ENCODE measurements at places on chromosomes 12 and 14. TPM values are rescaled to one million over a fixed set of nuclear protein-coding genes. Genes with fewer than 3 reads are reported as not detected.

Gene IAPP
- not detected for total RNA-seq

Gene GATC
- 15.5 TPM for total RNA-seq

Gene FZD10
- total RNA-seq: 0.19 TPM

Gene WNT5B
- 13.4 TPM for total RNA-seq

Gene KCNJ8
- total RNA-seq: 1.5 TPM

Gene SLCO1B1
- not detected for total RNA-seq

Gene NFYB
- total RNA-seq: 43.9 TPM

Gene SVOP
- total RNA-seq: not detected

Gene PPP1R1A
- 0.54 TPM for total RNA-seq

Gene TSPAN11
- 0.44 TPM for total RNA-seq

Gene FOXG1
- 0.05 TPM for total RNA-seq

Gene SSPN
- total RNA-seq: 7.2 TPM

Gene CLEC4A
- total RNA-seq: 0.20 TPM

Gene COL2A1
- total RNA-seq: not detected

Gene PRPH
- 0.73 TPM for total RNA-seq

Gene SERPINA12
- total RNA-seq: not detected

Gene LAG3
- 0.10 TPM for total RNA-seq

Gene FLRT2
- 14.2 TPM for total RNA-seq

Gene COCH
- total RNA-seq: 0.20 TPM

Gene RHOJ
- 6.6 TPM for total RNA-seq

Gene CD163L1
- total RNA-seq: not detected

Gene ACSM4
- total RNA-seq: not detected

Gene METAP2
- total RNA-seq: 61.3 TPM

Gene KRT6B
- total RNA-seq: not detected

Gene RNASE12
- not detected for total RNA-seq
